ENCODE measurements at places on chromosomes 4 and X.

- DNase-seq, result no peak
These were observed 57.2 kb downstream of the ABLIM2 start for GRCh38 chr4:8101213-8102075.

GRCh38 chr4:141124224-141124623 lies 9.0 kb downstream of the RNF150 start:
- no peak for DNase-seq

DNA sequence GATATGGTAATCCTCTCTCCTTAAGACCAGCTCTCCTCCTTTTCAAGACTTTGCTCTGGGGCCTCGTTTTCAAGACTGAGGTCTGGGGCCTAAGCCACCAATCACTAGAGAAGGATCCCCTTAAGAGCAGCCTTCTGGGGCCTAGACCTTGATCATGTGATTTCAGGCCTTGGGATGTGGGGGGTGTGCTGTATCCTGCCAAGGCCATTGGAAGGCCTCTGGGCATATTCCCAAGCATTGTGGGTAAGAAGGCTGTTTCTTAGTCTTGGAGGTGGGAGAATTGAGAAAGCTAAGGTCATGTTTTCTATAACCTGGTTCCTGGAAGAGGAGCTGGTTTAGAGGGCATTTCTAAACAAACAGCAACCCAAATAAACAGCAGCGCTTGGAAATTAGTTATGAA lies 12.1 kb downstream of the TMEM164 start:
- no peak for DNase-seq

GRCh38 chr4:10184041-10184440 lies 67.4 kb upstream of the WDR1 start:
- no peak for DNase-seq

DNA sequence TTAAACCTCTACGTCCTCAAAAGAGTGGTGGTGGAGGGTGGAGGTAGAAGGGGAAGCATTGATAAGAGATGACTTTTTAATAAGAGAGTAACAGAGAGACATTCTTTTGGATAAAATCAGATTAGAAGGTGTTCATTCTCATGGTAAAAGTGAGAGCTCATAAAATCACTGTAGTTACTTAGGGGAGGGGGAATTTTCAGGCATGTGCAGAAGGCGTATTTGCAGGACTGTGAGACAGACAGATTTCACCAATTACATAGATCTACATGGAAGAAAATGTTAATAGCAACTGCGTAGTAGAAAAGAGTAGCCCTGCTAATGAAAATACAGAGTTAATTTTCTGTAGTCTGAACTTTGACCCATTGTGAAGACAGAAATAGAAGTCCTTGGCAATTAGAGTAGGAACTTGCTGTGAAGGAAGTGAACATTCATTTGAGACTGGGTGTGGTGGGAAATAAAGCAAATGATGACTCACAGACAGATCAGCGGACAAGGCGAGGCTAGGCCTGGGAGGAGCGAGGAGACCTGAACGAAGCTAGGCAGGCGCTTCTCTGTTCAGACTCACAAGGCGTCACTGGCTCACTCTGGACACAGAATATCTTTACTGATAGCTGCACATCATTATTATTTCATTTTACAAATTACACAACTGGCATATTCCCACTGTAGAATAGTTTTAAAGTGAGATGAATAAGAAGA lies 57.2 kb upstream of the FAM9C start:
- DNase-seq, result no peak

- DNase-seq, result no peak
These were observed 83.3 kb downstream of the C4orf33 start for GRCh38 chr4:129179276-129179675.

DNA sequence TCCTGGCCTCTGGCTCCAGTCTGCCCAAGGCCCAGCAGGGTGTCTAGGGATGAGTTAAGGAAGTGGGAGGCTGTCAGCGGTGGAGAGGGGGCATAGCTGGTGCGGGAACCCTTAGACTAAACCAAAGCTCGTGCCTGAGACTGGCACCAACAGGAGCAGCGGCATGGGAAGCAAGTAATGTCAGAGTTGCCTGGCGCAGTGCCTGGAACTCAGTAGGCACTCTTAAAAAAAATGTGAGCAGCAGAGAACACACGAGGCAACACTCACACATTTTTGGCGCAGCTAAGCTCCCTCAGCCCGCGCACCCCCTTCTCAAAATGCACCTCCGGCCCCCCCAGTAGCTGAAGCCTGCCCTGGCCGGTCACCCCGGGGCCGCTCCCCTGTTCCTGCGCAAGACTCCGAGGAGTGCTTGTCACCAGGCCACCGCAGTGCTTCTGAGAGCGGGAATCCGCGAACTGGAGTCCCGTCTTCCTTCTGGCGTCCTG lies 583 bp downstream of the GABRE start:
- no peak for DNase-seq

DNA sequence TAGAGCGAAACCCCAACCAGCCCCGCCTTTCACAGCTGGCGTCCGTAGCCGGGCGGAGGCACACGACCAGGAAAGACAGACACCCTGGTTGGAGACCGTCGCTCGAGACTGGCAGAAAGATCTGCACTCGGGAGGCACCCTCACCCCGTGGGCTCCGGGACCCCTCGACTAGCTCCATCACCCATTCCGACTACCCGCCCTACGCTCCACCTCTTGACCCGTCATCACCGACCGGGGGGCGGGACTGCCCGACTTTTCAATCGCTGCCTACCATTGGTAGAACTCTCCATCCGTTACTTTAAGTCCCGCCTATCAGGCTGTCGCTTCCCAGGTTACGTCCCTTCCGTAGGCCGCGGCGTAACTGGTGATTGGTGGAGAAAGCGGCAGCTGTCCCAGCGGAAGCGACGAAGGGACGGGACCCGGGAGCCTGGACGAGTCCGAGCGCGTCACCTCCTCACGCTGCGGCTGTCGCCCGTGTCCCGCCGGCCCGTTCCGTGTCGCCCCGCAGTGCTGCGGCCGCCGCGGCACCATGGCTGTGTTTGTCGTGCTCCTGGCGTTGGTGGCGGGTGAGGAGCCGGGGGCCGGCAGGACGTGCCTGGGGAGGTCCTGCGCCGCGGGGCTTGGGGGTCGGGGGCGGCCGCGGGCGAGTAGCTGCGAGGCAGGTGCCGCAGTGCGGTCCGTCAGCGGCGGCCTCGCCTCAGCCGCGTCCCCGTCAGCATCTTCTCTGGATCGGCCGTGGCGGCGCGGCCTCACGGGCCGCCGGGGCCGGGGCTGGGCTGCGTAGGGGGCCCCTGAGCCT lies at the start of gene ATP6AP2:
Gene ATP6AP2, plus strand, starts transcription at position 434 of the 799 bp plus-strand sequence. Its CDS starts 96 bp downstream, at position 530.
- DNase-seq, result peak; percentile 78

Measured in stimulated activated CD8-positive, alpha-beta memory T cell treated with anti-CD3 and anti-CD28 coated beads, Interleukin-2, amount 100 ng/mL, for 48 hours (primary cell).